ENCODE measurements at places on chromosomes 6 and 20. TPM values are rescaled to one million over a fixed set of nuclear protein-coding genes. Genes with fewer than 3 reads are reported as not detected.

DNA sequence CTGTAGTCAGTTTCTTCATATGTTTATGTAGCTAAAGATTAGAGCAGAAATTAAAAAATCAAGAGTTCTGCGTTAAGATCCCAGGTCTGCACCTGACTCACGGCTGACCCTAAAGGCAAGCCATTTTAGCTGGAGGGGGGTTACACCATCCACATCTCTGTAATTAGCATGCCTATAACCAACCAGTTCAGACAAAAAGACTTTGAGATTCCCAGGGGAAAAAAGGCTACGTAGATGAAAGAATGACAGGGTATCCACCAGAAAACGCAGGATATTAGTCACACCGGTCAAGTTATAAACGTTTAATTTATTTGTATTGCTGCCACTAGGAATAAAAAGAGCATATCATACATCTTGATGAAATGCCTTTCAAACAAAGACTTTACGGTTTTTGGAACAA is 299.1 kb downstream of the FOXC1 start:
- H3K27me3 ChIP-seq = no peaks in the 10 kb centered on the region
- no peak overlapping the region for H3K27ac ChIP-seq
- no peaks in the 10 kb centered on the region for H3K36me3 ChIP-seq

DNA sequence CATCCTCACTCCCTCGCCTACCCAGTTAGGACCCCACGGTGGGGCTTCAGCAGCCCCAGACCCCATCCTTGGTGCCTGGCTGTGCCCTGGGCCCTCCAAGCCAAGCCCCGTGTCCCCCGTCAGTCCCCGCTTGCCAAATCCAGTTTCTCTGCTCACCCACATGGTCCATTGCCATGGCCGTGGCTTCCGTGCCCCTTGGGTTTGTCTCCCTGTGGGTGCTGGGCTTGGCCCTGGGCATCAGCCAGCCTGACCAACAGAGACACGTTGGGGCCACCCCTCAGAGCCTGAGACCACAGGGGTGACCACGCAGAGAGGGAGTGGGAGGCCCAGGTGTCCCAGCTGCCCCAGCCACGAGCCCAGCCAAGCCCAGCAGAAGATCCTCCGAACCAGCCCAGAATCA is 7.7 kb downstream of the SS18L1 start:
- no peaks in the 10 kb centered on the region for H3K4me1 ChIP-seq
- no peak overlapping the region for H3K27ac ChIP-seq
- no peak for DNase-seq

DNA sequence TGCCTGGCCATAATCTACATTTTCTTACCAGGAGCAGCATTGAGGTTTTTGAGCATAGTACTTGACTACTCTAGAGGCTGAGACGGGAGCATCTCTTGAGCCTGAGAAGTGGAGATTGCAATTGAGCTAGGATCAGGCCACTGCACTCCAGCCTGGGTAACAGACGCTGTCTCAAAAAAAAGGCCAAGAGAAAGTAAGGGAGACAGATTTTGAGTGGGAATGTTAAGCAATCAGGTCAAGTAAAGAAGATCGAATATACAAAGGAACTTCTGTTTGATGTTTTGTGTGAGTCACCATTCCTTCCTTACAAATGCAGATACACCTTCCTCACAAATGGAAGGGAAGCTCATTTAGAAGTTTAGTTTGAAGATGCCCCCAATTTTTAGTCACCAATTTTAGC is 4.4 kb downstream of the PNRC1 start:
- no peaks in the 10 kb centered on the region for H3K27me3 ChIP-seq
- peaks cover 16% of the 10 kb centered on the region for H3K36me3 ChIP-seq
- no peak overlapping the region for H3K27ac ChIP-seq
- H3K4me1 ChIP-seq = no peaks in the 10 kb centered on the region
- DNase-seq = no peak

GRCh38 chr20:52230409-52230808 is 38.8 kb upstream of the ZFP64 start:
- no peaks in the 10 kb centered on the region for H3K4me1 ChIP-seq
- no peak overlapping the region for H3K27ac ChIP-seq
- no peaks in the 10 kb centered on the region for H3K27me3 ChIP-seq

DNA sequence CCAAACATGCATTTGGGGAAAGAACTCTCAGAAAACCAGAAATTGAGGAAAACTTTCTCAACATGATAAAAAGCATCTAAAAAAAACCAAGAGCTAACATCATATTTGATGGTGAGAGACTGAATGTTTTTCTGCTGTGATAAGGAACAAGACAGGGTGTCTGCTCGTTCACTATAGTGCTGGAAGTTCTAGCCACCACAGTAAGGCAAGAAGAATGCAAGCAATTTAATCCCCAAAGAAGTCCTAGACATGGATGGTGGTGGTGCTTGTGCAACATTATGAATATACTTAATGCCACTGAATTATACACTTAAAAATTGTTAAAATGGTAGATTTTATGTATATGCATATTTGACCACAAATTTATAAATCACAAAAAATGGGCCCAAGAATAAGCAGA is 53.4 kb downstream of the LYRM2 start:
- H3K27ac ChIP-seq = no peak overlapping the region
- H3K36me3 ChIP-seq = no peaks in the 10 kb centered on the region
- no peak overlapping the region for H3K4me3 ChIP-seq
- no peaks in the 10 kb centered on the region for H3K27me3 ChIP-seq

Gene MLIP
- total RNA-seq = not detected

Gene SLC22A2
- not detected for total RNA-seq

Gene CRISP3
- not detected for total RNA-seq

Gene SMLR1
- 0.08 TPM for total RNA-seq
